ENCODE measurements at places on chromosomes 12 and 14.

DNA sequence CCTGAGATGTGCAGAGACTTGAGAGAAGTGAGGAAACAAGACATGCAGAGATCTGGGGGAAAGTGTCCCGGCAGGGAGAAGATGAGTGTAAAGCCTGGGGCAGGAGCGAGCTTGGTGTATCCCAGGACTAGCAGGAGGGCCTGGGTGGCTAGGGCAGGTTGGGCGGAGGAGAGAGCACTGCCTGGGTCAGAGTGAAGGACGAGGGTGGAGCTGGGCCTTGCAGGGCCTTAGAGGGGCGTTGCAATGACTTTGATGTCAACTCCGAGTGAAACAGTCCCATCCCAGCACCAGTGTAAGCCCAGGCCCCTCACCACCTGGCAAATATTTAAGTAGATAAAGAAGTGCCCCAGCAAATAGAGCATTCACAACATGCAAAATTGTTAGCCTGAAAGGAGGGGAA, 24.2 kb upstream of the RFLNA start:
- no peak for DNase-seq

- no peak for DNase-seq
These were observed 366.6 kb upstream of the TMEM132C start for GRCh38 chr12:127900386-127900785.

GRCh38 chr12:25074113-25074512, 120.8 kb downstream of the DNAI7 start:
- no peak for DNase-seq

DNA sequence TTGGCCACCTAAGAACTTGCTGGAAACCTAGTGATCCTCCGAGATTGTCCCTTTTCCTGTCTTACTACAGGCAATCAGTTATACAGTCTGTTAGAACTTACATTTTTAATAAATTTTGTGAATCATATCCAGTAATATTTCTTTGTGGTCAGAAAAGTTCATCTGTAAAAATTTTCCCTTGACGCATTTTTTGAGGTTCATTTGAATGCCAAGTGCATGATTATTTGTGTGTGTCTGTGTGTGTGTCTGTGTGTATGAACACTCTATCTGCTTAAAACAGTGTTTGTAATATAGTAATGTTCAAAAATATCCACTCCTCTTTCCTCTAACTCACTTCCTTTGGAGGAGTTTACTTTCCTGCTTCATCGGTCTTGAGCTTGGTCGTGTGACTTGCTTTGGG, 468.7 kb upstream of the FLRT2 start:
- DNase-seq: no peak

GRCh38 chr12:93040367-93040766, 111.3 kb upstream of the EEA1 start:
- DNase-seq: no peak

- no peak for DNase-seq
These were observed 221.2 kb downstream of the RBM19 start for GRCh38 chr12:113744802-113745395.

GRCh38 chr14:84065811-84066210, 1464.1 kb upstream of the FLRT2 start:
- no peak for DNase-seq

- DNase-seq: no peak
These were observed 39.2 kb upstream of the MAX start for GRCh38 chr14:65141523-65141922.

- no peak for DNase-seq
These were observed 11.7 kb downstream of the KDM2B start for GRCh38 chr12:121568971-121569751.

DNA sequence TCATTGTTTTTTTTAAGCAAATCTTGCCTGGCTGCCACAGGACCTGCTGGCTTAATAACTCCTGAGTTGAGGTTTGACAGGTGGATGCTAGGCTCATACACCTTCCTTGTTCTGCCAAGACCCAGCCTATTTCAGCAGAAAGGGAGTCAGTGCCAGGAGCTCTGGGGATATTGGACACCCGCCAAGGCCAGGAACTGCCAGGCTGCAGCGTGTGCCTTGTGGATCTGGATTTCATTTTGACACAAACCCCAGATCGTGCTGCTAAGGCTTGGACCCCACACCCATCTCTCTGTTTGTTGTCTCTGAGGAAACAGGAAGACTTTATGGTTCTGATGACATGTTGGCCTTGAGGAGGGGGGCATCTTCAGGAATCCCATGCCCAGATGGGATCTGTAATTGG, 44.4 kb upstream of the PRIMA1 start:
- DNase-seq: no peak

DNA sequence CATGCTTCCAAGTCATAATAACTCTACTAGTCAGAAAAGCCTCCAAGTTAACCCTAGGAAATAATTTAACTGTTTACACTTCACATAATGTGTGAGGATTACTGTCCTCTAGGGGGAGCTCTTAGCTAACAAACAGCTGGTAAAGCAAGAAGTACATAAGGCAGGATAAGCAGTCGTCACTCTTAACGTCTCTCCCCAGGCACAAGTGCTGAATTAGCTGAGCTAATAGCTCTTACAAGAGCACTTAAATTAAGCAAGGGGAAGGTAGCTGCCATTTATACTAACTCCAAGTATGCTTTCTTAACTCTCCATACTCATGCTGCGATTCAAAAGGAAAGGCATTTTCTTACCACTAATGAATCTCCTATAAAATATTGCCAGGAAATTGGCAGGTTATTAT, 79.3 kb upstream of the TSPAN11 start:
- no peak for DNase-seq

DNA sequence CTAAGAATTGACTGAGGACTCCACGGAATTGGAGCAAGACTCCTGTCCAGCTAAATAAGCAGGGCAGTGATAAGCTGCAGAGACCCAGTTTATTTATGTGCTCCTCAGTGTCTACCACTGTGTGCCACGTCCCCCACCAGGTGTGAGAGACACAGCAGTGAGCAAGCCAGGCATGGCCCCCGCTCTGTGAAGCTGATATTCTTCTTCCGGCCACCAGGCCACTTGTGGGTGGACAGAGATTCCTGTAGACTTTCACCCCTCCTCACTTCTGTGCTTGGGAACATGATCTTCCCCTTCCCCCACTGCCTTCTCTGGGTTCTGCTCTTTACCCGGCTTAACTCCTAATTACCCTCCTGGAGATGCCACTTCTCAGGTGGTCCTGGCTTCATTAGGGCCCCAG, 21.3 kb downstream of the BRAP start:
- DNase-seq: no peak

GRCh38 chr14:21940887-21941856, 267.6 kb upstream of the OR4E1 start:
- no peak for DNase-seq

- no peak for DNase-seq
These were observed 82.1 kb downstream of the KIF26A start for GRCh38 chr14:104220215-104221070.

DNA sequence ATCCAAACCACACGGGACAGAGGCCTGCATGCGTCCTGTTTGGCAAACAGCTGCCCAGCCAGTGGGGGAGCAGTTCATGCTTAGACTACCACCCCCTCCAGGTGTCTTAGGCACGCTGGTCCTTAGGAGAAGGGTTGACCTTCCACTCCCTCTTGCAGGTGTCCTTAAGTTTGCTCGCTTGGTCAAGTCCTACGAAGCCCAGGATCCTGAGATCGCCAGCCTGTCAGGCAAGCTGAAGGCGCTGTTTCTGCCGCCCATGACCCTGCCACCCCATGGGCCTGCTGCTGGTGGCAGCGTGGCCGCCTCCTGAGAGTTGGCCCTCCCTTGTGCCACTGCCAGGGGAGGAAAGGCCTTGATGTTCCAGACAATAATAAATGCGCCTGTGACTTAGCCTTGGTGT, 1.8 kb downstream of the C12orf57 start:
- no peak for DNase-seq

GRCh38 chr14:22767323-22767589, 768 bp downstream of the OXA1L start:
- DNase-seq: no peak

- DNase-seq: no peak
These were observed 18.0 kb downstream of the TUBA1A start for GRCh38 chr12:49170924-49171323.

GRCh38 chr14:90545382-90545781, 148.6 kb downstream of the CALM1 start:
- DNase-seq: no peak

- no peak for DNase-seq
These were observed 344 bp downstream of the LPAR5 start for GRCh38 chr12:6635375-6635855.

DNA sequence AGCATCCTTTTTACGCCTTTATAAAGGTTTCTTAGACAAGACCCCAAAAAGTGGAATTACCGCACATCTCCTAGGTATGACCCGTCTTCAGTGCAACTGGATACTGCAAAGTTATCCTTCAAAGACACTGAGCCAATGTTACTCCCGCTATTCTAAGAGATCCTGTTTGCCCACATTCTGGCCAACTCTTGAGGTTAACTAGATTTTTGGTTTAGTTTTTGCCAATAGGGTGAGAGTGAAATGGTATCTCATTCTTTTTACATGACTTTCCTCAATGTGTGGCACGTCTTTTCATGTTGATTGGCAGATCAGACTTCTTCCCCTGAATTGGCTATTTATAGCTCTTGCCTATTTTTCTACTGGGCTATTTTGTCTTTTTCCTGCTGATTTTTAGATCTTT, 347.2 kb downstream of the MED13L start:
- no peak for DNase-seq

DNA sequence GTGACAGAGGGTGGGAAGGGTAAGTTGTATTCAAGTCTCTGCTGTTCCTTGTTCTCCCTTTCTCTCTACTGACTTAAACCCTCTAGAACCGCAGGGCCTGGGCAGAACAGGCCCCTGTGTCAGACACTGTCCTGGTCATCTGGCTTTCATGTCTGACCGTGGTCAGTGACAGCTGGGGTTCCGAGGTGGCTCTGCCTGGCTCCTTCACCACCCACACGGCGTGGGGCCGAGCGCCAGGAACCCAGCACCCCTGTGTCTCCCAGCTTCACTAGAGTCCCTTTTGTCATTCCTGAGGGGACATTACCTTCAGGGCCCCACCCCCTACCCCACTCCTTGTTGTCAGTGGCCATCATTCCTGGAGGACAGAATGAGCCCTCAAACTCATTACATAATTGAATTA, 168.9 kb downstream of the ADGRD1 start:
- no peak for DNase-seq

- no peak for DNase-seq
These were observed 5.0 kb upstream of the SRSF9 start for GRCh38 chr12:120474616-120474960.

DNA sequence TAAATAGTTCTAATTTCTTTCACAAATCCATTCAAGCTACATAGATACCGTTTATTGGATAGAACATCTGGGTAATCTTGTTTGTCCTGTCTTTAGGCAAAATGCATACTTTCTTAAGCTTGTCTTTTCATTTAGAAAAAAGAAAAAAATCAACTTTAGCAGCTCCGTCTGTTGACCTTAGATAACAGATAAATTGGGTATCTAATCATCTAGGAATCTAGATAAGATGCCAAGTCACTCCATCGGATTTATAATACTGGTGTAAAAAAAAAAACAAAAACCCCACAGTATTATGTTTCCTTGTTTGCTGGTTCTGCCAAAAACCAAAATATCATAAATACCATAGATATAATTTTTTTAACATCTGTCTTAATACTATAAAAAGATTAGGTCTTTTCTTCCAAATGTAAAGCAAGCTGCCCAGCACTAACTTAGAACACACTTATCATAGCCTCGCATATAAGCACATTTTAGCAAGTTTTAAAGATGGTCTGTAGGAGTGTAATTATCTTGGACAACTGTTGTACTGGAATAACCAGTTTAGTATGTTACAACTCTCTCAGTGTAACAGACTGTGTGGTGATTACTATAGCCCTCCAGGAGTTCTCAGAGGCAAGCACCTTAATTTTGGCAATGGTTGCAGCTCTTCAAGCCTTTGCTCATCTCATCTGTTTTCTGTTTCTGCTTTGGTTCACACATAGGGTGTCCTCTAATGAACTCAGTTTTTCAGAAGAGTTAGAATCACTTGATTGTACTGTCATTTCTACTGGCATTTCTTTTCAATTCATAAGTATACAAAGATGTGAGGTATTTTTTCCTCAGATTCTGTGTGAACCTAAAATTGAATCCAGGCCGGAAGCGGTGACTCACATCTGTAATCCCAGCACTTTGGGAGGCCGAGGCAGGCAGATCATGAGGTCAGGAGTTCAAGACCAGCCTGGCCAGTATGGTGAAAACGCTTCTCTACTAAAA, 83.1 kb downstream of the ANO6 start:
- no peak for DNase-seq

GRCh38 chr12:53051058-53051880, 1.4 kb downstream of the TNS2 start:
- DNase-seq: no peak

GRCh38 chr14:68172216-68172615, 352.6 kb downstream of the RAD51B start:
- DNase-seq: no peak

GRCh38 chr14:100330007-100330344, 6.8 kb downstream of the SLC25A47 start:
- DNase-seq: no peak

- DNase-seq: no peak
These were observed 40.3 kb upstream of the RCOR1 start for GRCh38 chr14:102551995-102552705.

- no peak for DNase-seq
These were observed 11.6 kb upstream of the KCNJ8 start for GRCh38 chr12:21786041-21786531.

DNA sequence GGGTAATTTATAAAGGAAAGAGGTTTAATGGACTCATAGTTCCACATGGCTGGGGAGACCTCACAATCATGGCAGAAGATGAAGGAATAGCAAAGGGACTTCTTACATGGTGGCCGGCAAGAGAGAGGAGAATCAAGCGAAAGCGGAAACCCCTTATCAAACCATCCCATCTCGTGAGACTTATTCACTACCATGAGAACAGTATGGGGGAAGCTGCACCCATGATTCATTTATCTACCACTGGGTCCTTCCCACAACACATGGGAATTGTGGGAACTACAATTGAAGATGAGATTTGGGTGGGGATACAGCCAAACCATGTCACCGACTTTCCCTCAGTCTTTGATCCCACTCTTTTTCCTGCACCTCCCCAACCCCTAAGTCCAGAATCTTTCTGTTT, 12.6 kb upstream of the CTDSP2 start:
- DNase-seq: no peak

- no peak for DNase-seq
These were observed 48.9 kb downstream of the KIF26A start for GRCh38 chr14:104187121-104187889.

- DNase-seq: no peak
These were observed 48.8 kb downstream of the A2M start for GRCh38 chr12:9066755-9067423.

- DNase-seq: no peak
These were observed 96.1 kb downstream of the TRHDE start for GRCh38 chr12:72368298-72368697.

DNA sequence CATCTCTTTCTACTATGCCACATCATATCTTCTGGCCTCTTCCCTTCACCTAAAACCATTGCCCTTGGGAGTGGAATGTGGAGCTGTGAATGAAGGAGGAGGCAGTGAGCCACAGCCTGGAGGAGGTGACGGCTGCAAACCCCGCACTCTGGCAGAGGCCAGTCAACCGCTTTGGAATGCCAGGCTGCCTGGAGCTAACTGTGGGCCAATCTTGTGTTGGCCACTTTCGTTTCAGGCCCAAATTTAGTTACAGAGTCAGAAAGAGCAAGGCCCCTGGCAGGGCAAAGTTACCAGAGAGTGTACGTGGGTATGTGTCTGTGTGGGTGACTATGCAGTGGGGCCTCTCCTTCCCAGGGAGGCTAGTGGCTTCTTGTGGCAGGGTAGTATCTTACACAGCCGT, 40.1 kb downstream of the CACNA1C start:
- no peak for DNase-seq

GRCh38 chr12:123132951-123133619, 17.8 kb downstream of the PITPNM2 start:
- DNase-seq: no peak
